ENCODE measurements at places on chromosomes 3 and 15.
A peak's percentile ranks its signal among the peaks of the same experiment; 100 is the strongest.

GRCh38 chr3:11719406-11720303, 75.9 kb upstream of the VGLL4 start:
- H3K36me3 ChIP-seq: peaks cover 9% of the 10 kb centered on the region
- peak; percentile 65 for DNase-seq
- H3K27me3 ChIP-seq: peaks cover 3% of the 10 kb centered on the region

GRCh38 chr3:153628591-153628990, 466.6 kb downstream of the RAP2B start:
- no peaks in the 10 kb centered on the region for H3K36me3 ChIP-seq
- peak overlapping the region; percentile 93 for H3K27ac ChIP-seq
- peaks cover 5% of the 10 kb centered on the region for H3K27me3 ChIP-seq
- no peak overlapping the region for H3K4me3 ChIP-seq
- DNase-seq: peak; percentile 6

DNA sequence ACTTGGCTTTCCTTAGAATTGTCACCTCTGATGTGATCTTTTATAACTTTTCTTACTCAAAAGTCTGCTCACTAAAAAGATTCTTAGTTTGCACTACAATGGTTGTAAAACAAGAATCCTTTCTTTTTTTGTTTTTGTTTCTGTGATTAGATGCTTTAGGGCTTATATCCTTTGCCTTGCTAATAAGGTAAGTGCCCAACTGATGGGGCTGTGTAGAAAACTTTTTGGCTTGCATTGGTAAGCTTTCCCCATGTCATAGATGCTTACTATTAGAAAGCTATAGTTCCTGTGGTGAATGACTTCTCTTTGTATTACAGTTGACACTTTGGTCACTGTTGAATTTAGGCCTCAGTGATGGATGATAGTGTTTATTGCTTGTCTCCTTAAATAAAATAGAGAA, 5.1 kb downstream of the ABHD5 start:
- no peak for DNase-seq
- H3K36me3 ChIP-seq: no peaks in the 10 kb centered on the region
- peaks cover 6% of the 10 kb centered on the region for H3K27me3 ChIP-seq
- no peak overlapping the region for H3K4me3 ChIP-seq
- H3K27ac ChIP-seq: no peak overlapping the region

- peaks cover 2% of the 10 kb centered on the region for H3K27me3 ChIP-seq
- no peak for DNase-seq
- H3K4me3 ChIP-seq: peak overlapping the region; percentile 52
- peaks cover 11% of the 10 kb centered on the region for H3K36me3 ChIP-seq
- H3K27ac ChIP-seq: peak overlapping the region; percentile 97
Observed at GRCh38 chr3:141524988-141525387, 38.2 kb downstream of the RASA2 start.

- peaks cover 4% of the 10 kb centered on the region for H3K4me1 ChIP-seq
- H3K36me3 ChIP-seq: no peaks in the 10 kb centered on the region
- peaks cover 6% of the 10 kb centered on the region for H3K27me3 ChIP-seq
- no peak overlapping the region for H3K4me3 ChIP-seq
- DNase-seq: no peak
- no peak overlapping the region for H3K27ac ChIP-seq
Observed at GRCh38 chr3:127139601-127140500, 53.1 kb upstream of the PRR23E start.

DNA sequence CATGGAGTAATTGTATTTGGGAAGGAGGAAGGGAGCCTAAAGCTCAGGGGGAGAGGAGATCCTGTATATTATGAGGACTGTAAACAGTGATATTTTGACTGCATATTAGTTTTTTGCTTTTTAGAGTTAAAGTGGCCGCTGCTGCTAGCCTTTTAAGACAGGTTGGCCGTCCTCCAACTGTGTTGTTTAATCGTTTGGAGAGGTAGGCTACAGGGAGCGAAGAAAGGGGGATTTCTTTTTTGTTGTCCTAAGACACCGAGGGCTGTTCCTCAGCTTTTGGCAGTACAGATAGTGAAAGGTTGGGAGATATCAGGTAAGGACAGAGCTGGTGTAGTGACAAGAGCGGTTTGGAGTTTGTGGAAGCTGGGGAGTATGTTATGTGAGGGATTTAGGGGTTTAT, 38.2 kb upstream of the RNF7 start:
- no peak overlapping the region for H3K27ac ChIP-seq
- H3K36me3 ChIP-seq: no peaks in the 10 kb centered on the region
- no peaks in the 10 kb centered on the region for H3K4me1 ChIP-seq
- no peak for DNase-seq
- no peaks in the 10 kb centered on the region for H3K27me3 ChIP-seq
- H3K4me3 ChIP-seq: no peak overlapping the region

DNA sequence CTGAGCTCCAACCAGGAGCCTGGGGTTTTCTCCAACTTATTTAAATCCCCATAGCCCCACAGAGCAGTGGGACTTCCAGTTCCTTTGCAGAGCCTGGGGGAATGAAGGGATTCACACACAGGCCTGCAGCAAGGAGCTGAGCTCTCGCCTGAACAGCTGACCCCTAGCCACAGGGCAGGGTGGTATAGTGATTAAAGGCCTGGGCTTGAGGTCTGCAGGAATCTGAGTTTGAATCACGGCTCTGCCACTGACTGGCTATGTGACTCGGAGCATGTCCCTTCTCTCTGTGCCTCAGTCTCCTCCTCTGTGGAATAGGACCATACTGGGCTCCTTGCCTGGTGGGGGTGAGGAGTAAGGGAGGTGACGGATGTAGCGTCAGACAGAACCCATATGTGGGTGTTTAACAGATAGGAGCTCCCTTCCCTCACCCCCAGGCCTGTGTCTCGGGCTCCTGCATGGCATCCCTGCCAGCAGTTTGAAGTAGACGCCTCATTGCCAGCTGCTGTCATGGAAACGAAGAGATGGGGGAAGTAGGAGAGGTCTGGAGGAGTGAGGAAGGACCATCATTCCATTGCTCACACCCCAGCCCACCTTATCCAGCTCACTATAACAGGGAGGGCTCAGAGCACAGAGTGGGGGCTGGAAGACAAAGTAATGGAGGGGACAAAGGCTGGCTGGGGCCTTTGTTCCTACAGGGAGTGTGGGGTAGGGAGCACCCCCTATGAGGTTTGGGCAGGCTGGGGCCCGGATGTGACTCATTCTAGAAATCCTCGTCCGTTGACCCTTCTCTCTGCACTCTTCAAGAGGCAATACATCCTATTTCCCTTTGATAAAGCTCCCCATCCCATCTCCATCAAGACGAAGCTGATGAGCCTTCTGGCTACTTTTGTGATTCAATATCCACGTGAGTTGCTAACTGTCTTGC, 14.8 kb downstream of the HRH1 start:
- DNase-seq: no peak
- H3K27me3 ChIP-seq: peaks cover 11% of the 10 kb centered on the region

GRCh38 chr3:138112362-138112761, 3.0 kb downstream of the DZIP1L start:
- H3K4me3 ChIP-seq: no peak overlapping the region
- H3K4me1 ChIP-seq: peaks cover 24% of the 10 kb centered on the region
- peaks cover 10% of the 10 kb centered on the region for H3K27me3 ChIP-seq

DNA sequence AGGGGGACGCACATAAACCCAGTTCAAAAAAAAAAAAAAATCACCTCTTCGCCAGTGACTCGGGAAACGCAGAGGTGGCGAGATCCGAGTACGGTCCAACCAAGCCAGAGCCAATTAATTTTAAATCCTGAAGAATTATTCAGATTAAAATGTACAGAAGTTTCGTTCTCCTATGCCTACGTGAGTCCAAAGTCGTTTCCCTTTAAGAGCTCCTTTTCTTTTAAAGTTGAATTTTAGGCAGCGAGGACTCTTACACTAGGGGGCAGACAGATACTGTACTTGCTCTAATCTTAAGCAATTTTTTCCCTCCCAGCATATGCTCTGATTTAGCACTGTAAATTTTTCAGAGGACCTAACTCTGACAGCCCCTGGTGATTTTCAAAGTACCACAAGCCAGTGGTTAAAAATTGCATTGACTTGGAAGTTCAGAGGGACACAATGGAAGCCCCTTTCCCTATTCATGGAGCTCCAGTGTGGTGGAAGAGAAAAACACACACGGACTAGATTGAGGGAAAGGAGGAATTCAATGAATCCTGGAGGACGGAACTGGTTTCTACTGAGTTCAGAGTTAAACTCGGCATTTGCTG, 3.3 kb upstream of the NR2F2 start:
- no peak overlapping the region for H3K27ac ChIP-seq
- H3K27me3 ChIP-seq: peaks cover 36% of the 10 kb centered on the region
- DNase-seq: no peak
- H3K4me1 ChIP-seq: peaks cover 31% of the 10 kb centered on the region
- H3K4me3 ChIP-seq: peak overlapping the region; percentile 91

DNA sequence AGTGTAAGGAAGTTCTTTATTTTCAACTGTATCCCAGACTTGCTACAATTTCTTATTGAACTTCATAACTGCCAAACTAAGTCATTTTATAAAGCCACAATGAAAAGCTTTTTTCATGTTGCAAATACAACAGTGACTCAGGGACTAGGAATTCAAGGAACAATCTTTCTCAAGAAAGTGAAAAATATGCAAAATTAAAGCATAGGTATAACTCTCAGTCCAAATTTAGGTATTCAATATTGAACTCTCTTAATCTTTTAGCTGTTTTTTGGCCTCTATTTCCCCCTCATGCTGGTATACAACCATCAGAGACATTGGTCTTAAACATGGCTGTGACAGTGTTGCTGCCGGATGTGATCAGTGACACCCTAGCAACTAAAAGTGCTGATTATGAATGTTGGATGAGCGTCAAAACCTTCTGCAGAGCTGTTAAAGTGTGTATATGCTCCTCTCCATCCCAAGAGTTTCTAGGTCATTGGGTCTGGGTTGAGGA, 476.9 kb downstream of the ZNF385D start:
- peaks cover 3% of the 10 kb centered on the region for H3K4me1 ChIP-seq
- no peak overlapping the region for H3K4me3 ChIP-seq
- no peaks in the 10 kb centered on the region for H3K27me3 ChIP-seq
- no peak for DNase-seq
- no peaks in the 10 kb centered on the region for H3K36me3 ChIP-seq

- no peak overlapping the region for H3K27ac ChIP-seq
- H3K27me3 ChIP-seq: no peaks in the 10 kb centered on the region
- H3K36me3 ChIP-seq: no peaks in the 10 kb centered on the region
- no peak for DNase-seq
- H3K4me3 ChIP-seq: no peak overlapping the region
Observed at GRCh38 chr15:89107984-89108383, 19.7 kb downstream of the ABHD2 start.

DNA sequence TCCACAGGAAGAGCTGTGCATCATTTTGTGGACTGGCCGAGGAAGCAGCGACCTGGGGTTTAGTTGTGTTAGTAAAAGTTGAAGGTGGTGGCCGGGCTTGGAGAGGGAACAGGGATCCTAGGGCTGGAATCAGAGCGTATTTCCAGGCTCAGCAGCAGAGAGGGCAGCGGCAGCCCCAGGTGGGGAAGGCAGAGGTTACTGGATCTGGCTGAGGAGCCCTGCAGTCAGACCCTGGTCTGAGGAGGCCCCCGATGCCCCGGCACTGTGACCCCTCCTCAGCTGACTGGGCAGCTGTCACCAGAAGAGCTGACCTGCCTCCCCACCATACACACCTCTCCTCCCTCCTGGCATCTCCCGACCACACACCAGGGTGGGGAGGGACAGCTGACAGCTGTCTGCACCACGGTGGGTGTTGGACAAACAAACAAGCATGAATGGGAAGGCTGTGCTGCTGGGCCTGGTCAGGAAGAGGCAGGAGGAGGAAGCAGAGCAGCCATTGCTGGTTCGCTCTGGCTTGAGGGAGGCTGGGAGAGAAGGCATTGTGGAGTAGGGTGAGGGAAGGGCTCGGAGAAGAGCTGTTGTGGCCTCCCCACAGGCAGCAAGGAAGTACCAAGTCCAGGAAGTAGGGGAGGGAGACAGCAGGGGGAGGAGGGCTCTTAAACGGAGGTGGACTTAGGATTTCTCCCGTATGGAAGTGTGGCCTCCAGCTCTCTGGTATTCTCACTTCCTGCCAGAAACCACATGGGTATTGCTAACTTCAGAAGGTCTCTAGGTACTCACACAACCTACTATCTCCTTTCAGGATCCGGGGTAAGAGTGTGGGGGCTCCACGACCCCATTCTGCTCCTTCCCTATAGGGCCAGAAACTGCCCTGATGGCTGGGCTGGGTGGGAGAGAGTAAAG, 49.5 kb upstream of the HACD2 start:
- no peak for DNase-seq
- H3K36me3 ChIP-seq: peaks cover 9% of the 10 kb centered on the region
- peaks cover 53% of the 10 kb centered on the region for H3K4me1 ChIP-seq
- peaks cover 7% of the 10 kb centered on the region for H3K27me3 ChIP-seq
- peak overlapping the region; percentile 93 for H3K27ac ChIP-seq

DNA sequence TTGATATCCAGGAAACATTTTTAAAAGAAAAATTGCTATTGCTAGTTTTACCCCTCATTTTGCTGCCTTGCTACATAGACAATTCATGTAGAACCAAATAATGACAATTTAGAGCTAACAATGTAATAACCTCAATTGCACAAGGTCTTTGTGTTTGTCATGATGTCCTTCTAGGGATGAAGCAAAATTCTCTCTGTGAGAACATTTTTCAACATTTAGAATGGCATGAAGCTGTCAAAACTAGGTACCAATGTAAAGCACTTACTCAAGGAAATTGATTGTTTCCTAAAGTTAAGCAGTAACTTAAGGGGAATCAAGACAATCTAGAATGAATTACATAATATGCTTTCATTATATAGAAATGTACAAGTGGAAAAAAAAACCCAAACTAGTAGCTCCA, 7.9 kb upstream of the FGF7 start:
- no peaks in the 10 kb centered on the region for H3K4me1 ChIP-seq
- DNase-seq: no peak
- H3K36me3 ChIP-seq: no peaks in the 10 kb centered on the region
- no peak overlapping the region for H3K27ac ChIP-seq
- H3K4me3 ChIP-seq: no peak overlapping the region

GRCh38 chr3:183438735-183439134, 10.3 kb upstream of the MCF2L2 start:
- H3K27ac ChIP-seq: no peak overlapping the region
- H3K36me3 ChIP-seq: no peaks in the 10 kb centered on the region
- peaks cover 2% of the 10 kb centered on the region for H3K27me3 ChIP-seq
- no peak overlapping the region for H3K4me3 ChIP-seq
- no peak for DNase-seq
- no peaks in the 10 kb centered on the region for H3K4me1 ChIP-seq

GRCh38 chr3:58198804-58199203, 12.0 kb downstream of the DNASE1L3 start:
- peaks cover 4% of the 10 kb centered on the region for H3K36me3 ChIP-seq
- peaks cover 1% of the 10 kb centered on the region for H3K27me3 ChIP-seq
- H3K4me1 ChIP-seq: peaks cover 32% of the 10 kb centered on the region
- DNase-seq: no peak

- peaks cover 2% of the 10 kb centered on the region for H3K27me3 ChIP-seq
- DNase-seq: no peak
- no peak overlapping the region for H3K27ac ChIP-seq
- no peaks in the 10 kb centered on the region for H3K4me1 ChIP-seq
- no peaks in the 10 kb centered on the region for H3K36me3 ChIP-seq
- no peak overlapping the region for H3K4me3 ChIP-seq
Observed at GRCh38 chr3:59473636-59474035, 423.8 kb upstream of the CFAP20DC start.

All from endothelial cell (in vitro differentiated cells).